ENCODE measurements at places on chromosomes 2 and 18.

DNA sequence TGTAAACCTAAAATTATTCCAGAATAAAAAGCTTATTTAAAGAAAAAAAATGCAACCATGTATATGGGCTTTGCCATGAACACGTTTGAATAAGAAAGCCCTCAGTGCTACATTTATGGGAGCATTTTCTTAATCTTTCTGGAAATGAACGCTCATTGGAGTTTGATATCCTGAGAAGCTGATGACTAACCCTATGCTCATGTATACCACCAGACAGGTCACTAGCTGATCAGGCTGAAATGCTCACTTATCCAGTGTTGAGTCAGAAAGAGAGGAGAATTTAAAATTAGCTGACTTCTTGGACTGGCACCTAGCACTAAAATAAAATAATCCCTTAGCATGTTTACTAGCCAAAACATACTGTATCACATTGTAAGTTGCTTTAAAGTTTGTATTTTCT lies 254.9 kb upstream of the SIX3 start:
- DNase-seq, result no peak

- DNase-seq, result no peak
Observed at GRCh38 chr18:41594582-41594981, 360.5 kb upstream of the PIK3C3 start.

- no peak for DNase-seq
Observed at GRCh38 chr18:59056706-59057492, 82.8 kb upstream of the SEC11C start.

DNA sequence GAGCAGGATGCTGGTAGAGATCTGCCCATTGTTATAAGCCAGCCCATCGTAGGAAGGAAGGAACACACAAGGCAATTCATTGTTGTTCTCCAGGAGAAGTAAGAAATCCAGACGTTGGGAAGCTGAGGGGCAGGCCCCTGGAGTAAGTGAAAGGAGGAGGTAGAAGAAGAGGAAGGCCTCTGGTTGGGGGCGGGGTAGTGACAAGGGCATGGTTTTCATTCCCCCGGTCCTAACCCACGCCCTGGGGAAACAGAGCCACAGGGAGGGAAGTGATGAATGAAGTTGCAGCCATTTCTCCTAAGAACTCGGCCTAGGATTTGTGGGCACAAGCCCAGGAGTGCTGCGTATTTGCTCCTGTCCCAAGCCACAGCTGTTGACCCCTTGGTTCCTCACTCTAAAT lies 18.0 kb downstream of the LBH start:
- DNase-seq, result no peak

- no peak for DNase-seq
Observed at GRCh38 chr2:41320491-41320890, 727.3 kb upstream of the PKDCC start.

DNA sequence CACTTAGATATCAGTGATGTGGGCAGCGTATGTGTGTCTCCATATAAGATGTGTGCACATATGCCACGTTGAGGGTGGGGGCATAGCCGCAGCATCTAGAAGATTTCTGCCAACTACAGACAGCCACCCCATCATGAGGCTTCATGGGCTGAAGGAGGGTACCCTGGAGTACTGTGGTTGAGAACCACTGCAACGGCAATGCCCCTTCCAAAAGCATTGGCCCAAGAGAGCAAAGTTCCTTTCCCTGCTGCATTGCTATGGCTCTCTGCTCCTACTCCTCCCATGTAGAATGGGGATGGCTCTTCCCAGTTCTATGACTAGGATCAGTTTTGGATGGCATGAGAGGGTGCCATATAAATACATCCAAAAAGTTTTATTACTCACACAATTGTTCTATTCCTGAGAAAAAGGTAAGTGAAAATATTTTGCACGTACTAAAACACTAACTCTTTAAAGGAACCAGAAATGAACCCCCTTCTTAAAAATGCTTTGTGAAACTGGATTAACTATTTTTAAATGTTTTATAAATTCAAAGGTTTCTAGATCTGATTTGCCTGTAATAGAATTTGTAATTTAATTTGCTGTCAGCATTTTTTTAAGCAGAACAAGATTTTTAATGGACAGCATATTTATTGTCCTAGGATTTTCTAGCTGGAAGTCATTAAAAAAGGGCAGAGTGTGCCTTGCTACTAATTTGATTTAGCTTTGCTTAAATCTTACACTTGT lies 4.4 kb upstream of the RPL31 start:
- no peak for DNase-seq

DNA sequence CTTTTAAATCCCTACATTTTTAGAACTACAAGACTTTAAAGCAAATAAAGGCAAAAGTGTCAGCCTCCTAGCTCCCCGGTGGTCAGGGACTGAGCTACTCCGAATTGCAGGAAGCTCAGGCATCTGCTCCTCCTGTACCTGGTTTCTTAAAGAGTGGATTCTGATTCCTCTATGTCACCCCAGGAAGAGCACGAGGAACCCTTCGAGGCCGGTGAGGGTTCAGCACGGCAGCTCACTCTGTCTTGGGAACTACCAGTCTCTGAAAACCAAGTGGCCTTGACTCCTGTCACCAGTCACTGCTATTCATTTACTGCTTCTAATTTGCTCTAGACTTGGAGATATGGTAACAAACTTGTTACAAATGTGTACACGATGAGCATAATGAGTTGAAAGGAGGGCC lies 2.3 kb downstream of the PER2 start:
- no peak for DNase-seq

GRCh38 chr2:224579411-224579810 lies 5.8 kb downstream of the CUL3 start:
- no peak for DNase-seq

GRCh38 chr2:8754106-8754776 lies 72.4 kb downstream of the ID2 start:
- DNase-seq, result no peak

DNA sequence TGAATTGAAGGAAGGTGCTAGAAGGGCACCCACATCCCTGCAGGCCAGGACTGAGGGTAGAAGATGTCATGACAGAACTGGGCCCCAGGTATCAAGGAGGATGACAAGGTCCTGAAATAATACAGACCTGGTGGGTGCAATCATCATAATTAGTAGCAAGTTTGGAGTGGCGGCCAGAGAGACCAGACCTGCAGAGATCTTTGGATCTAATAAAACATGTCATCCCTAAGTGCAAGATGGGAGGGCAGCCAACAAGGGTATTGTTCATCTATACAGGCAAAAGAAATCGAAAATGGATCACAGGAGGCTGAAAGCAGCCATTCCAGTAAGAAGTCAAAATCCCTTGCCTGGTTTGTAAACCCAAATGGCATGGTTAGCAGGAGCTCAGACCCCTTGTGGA lies 111.3 kb upstream of the BOD1L2 start:
- no peak for DNase-seq

- no peak for DNase-seq
Observed at GRCh38 chr2:1052771-1053191, 102.1 kb downstream of the SNTG2 start.

- DNase-seq, result no peak
Observed at GRCh38 chr2:114949228-114949804, 506.9 kb downstream of the DPP10 start.

DNA sequence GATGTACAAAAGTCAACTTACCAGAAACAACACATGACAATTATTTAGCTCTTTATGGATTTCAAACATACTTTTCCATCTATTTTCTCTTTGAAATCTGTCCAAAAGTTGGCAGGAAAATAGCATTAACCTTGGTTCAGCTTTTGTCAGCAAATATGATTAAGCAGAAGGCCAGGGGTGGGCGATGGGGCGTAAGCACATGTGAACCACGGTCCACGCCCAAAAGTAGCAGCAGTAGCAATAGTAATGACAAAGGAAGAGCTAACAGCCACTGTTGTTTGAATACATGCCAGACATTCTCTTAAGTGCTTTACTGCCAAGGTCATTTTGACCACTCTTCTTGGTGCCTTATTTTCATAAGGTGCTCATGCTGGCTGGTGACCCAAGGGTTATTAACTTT lies 73.5 kb downstream of the ANTXR1 start:
- DNase-seq, result no peak

DNA sequence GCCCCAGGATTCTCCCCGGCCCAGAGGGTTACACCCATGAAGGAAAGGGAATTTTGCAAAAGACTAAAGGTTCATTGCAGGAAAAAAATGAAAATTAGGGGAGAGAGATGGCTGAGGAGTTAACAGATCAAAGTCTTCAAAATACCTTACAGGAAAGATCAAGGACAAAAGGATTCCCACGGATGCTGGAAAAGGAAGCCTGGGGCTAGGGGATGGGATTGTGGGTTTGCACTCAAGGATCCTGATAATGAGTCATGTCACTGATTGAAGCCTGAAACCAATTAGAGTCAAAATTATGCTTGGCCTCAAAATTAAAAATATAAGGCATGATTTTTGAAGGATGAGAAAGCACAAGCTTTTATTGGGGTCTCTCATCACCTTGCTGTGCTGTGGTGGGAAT lies 32.6 kb upstream of the COPS8 start:
- DNase-seq, result no peak

DNA sequence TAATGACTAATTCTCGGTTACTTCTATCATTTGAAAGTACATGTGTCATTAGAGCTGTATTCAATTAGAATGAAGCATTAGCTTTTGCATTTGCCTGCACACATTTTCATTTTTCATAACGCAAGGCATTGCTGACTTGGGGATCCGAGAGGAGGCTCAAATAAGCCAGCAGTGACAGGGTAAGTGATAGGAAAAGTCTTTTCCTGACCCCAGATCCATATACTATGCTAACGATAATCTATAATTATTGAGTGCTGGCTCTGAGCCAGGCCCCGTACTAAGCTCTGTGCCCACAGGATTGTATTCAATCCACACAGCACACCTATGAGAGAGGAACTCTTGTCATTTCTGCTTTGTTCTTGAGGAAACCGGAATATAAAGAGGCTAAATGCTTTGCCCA lies 168.2 kb downstream of the VWC2L start:
- no peak for DNase-seq

- no peak for DNase-seq
Observed at GRCh38 chr18:48493434-48494230, 45.2 kb upstream of the CTIF start.

GRCh38 chr18:45136381-45137086 lies 455.8 kb downstream of the SETBP1 start:
- DNase-seq, result no peak

- no peak for DNase-seq
Observed at GRCh38 chr2:42969231-42970150, 177.1 kb upstream of the HAAO start.

GRCh38 chr2:239166201-239166834 lies 234.5 kb downstream of the HDAC4 start:
- no peak for DNase-seq

- DNase-seq, result no peak
Observed at GRCh38 chr2:219871351-219871750, 243.9 kb downstream of the SLC4A3 start.

- no peak for DNase-seq
Observed at GRCh38 chr2:53527056-53527455, 240.5 kb upstream of the CHAC2 start.

- no peak for DNase-seq
Observed at GRCh38 chr18:10588975-10589374, 63.1 kb downstream of the NAPG start.

- no peak for DNase-seq
Observed at GRCh38 chr2:45780541-45781463, 129.3 kb downstream of the PRKCE start.

DNA sequence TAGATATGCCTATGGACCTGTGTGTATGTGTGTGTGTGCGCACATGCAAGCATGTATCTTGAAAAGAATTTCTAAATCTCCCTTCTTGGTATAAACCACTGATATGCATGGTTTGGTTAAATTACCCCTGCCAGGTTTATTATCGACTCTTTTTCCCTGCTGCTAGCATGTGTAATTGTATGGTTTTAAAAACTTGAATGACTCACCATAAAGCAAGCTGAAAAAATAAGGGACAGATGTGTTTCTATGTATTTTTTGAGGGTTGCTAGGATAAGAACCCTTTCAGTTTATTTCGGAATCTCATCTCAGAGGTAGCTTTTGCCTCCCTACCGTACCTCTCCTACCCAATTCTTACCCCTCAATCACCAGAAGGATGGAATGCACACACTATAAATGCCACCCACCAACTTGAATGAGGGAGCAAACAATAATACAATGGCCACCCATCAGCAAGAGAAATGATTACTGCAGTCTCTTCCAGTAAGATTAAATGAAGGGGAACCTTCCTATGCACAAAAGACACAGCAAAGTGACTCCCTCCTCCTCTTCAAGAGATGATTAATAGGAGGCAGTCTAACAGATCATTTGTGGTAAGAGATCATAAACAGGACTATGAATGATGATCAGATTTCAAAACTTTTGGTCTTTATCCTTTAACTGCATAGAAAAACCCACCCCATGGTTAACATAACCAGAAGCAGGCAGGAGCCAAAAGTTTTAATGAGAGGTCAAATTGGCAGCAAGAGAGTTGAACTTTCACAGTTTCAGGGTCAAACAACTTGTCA lies 357.2 kb downstream of the SATB2 start:
- DNase-seq, result no peak

DNA sequence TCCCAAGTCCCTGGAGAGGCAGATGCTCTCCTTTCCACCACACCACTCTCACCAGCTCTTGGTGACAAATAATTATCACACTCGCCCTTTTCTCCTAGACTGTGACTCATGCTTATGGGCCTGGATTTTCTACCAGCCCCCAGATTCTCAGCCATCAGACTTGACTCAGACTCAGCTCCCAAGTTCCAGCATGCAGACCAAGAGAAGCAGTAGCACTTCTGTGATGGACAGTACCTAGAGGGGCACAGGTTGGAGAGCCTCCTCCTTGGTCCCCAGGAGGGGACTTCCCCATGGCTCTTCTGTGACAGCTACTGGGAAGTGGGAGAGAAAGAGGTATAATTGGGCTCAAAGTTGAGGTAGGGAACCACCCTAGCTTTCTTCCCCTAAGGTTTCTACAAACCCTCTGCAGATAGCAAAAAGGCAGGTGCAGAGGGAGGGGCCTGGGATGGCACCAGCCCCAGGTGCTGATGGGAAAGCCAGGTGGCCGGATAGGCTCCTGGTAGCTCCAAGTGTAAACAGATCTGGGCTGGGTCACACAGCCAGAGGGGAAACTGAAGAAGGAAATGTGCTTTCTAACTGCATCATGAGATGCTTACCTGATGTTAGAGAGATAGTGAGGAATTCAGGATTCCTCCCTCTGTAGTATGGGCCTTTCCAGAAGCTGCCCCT lies 4.1 kb downstream of the TCF23 start:
- DNase-seq, result no peak

Data from activated CD4-positive, alpha-beta T cell treated with anti-CD3 and anti-CD28 coated beads for 48 hours (primary cell).